Naive thymus-derived CD8-positive, alpha-beta T cell (primary cell): ENCODE measurements at places on chromosomes 1 and 21.

GRCh38 chr1:15886611-15887167 lies 39.2 kb downstream of the SPEN start:
- H3K4me3 ChIP-seq, result peak overlapping the region; percentile 77
- no peaks in the 10 kb centered on the region for H3K27me3 ChIP-seq
- no peak for DNase-seq
- H3K4me1 ChIP-seq, result peaks cover 60% of the 10 kb centered on the region
- H3K36me3 ChIP-seq, result peaks cover 4% of the 10 kb centered on the region

GRCh38 chr1:150955280-150955679 lies 19.4 kb downstream of the CERS2 start:
- no peaks in the 10 kb centered on the region for H3K27me3 ChIP-seq
- peaks cover 5% of the 10 kb centered on the region for H3K36me3 ChIP-seq
- no peak for DNase-seq
- peaks cover 1% of the 10 kb centered on the region for H3K4me1 ChIP-seq
- no peak overlapping the region for H3K27ac ChIP-seq
- no peak overlapping the region for H3K4me3 ChIP-seq

- H3K4me3 ChIP-seq, result peak overlapping the region; percentile 20
- no peaks in the 10 kb centered on the region for H3K27me3 ChIP-seq
- peak overlapping the region; percentile 89 for H3K27ac ChIP-seq
- H3K4me1 ChIP-seq, result peaks cover 10% of the 10 kb centered on the region
These were observed 59.6 kb upstream of the C1orf87 start for GRCh38 chr1:60133000-60133673.

DNA sequence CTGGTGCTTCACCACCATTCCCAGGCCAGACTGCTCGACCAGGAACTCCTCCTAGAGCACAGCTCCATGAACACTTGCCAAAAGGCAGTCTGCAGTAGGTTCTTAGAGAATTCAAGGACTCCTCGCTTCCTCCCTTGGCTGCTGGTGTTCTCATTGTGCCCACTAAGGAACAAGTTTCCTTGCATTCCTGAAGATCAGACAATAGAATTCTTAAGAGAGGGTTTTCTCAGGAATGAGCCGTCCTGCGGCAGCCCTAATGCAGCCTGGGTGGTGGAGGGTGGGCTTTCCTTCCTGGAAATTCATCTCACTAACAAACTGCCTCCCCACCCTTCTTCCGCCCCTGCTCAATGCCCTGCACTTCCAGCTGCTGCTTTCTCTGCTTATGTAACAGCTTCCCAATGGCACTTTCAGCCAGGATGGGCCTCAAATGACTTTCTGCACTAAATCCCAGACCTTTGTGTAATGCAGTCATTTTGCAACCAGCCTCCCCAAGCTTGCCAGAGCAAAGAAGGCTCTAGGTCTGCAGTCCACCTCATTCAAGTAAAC lies 287.9 kb downstream of the PLPP3 start:
- no peak overlapping the region for H3K4me3 ChIP-seq
- peaks cover 9% of the 10 kb centered on the region for H3K27me3 ChIP-seq
- no peak for DNase-seq
- H3K36me3 ChIP-seq, result no peaks in the 10 kb centered on the region

DNA sequence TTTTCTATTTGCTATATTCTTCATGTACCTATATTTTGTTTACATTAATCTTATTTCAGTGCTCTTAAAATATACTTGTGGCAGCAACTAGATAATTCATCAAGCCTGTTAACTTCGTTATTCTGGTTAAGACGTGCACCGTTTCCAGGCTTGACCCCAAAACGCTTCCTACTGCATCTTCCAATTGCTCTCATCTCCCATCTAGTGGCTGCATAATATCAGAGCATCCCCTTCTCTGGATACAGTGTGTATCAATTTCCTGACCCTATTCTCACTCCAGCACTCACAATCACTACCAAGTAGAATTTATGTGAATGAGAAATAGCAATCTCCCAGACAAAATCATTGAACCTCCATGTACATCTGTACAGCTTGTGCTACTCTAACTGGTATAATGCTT lies 1280.3 kb upstream of the B3GALT2 start:
- no peak for DNase-seq
- no peak overlapping the region for H3K27ac ChIP-seq
- no peaks in the 10 kb centered on the region for H3K36me3 ChIP-seq
- H3K4me3 ChIP-seq, result no peak overlapping the region
- no peaks in the 10 kb centered on the region for H3K27me3 ChIP-seq

DNA sequence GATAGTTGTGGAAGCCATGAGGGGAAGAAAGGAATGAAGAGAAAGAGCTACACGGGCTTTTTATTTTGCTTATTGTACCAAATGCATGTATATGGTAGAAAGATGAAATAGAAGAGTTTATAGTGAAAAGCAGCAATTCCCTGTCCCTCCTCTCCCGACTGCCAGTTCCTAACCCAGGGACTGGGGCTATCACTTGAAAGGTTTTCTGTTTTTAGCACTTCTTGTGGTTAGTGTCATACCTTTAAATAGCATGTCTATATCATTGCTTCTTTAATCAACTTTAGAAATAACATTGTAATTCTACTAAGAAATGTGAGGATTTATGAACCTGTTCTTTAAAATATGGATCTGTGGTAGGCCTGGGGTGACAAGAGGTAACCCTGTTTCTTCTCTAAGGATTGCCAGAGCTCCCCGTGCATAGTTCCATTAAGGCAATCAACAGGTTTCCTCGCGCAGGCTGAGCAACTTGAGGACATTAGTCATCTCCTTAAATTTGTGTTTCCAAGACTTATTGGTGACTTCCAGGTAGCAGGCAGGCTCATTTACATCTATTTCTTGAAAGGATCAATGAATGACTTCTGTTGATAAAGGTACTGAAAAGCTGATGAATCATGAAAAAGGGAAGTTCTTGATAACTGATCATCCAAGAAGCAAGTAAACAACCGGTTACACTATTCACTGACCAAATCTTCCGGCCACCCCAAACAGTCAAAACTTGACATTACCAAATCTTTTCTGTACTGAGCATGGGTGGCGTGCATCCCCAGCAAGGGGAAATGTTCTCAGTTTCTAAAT lies 37.8 kb upstream of the S1PR1 start:
- H3K27ac ChIP-seq, result no peak overlapping the region
- H3K4me3 ChIP-seq, result no peak overlapping the region
- peaks cover 2% of the 10 kb centered on the region for H3K4me1 ChIP-seq
- no peaks in the 10 kb centered on the region for H3K27me3 ChIP-seq
- H3K36me3 ChIP-seq, result no peaks in the 10 kb centered on the region

DNA sequence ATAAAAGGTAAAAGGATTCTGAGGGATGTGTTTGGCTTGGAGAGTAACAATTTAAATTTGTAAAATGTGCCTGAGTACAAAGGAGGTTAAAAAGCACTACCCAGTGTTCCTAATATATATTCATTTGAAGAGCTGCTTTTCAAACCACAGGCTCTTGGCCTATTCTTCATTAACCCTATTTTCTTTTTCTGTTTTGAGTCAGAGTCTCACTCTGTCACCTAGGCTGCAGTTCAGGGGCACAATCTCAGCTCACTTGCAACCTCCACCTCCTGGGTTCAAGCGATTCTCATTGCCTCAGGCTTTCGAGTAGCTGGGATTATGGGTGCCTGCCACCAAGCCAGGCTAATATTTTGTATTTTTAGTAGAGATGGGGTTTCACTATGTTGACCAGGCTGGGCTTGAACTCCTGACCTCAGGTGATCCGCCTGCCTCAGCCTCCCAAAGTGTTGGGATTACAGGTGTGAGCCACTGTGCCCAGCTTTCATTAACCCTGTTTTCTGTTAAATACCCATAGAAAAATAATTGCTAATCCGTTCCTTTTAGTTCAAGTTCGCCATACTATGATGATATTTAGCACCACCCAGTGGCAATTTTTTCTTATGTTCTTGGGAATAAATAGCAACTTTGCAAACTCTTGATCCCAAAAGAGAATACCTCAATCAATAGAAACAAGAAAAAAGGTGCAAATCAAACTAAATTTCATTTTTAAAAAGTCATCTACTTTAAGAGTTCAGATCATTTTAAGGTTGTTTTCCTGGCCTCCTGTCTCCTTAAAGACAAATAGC lies 30.5 kb downstream of the ZBTB8OS start:
- H3K36me3 ChIP-seq, result peaks cover 43% of the 10 kb centered on the region
- no peak overlapping the region for H3K4me3 ChIP-seq
- no peak overlapping the region for H3K27ac ChIP-seq
- H3K4me1 ChIP-seq, result peaks cover 16% of the 10 kb centered on the region
- H3K27me3 ChIP-seq, result no peaks in the 10 kb centered on the region
- DNase-seq, result no peak

DNA sequence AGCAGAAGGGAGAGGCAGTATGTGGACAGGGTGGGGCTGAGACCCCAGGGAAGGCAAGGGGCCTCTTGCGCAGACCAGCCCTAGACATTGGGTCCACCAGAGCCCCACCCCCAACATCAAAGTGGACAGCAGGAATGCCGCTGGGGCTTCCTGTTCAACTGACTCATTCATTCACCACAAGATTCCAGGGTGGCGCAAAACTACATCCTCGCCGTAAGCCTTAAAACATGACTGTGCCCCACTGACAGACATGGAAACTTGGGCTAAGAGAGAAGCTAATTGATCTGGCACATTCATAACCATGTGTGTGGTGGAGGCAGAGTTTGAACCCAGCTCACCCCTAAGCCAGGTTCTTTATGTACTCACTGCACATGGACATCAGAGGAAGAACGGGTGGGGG lies 14.0 kb downstream of the COL16A1 start:
- no peak for DNase-seq
- no peaks in the 10 kb centered on the region for H3K36me3 ChIP-seq
- H3K4me1 ChIP-seq, result no peaks in the 10 kb centered on the region
- H3K4me3 ChIP-seq, result no peak overlapping the region
- H3K27ac ChIP-seq, result no peak overlapping the region
- peaks cover 10% of the 10 kb centered on the region for H3K27me3 ChIP-seq

GRCh38 chr1:8004803-8005573 lies 21.1 kb downstream of the ERRFI1 start:
- peaks cover 10% of the 10 kb centered on the region for H3K36me3 ChIP-seq
- no peak overlapping the region for H3K27ac ChIP-seq
- no peaks in the 10 kb centered on the region for H3K27me3 ChIP-seq
- H3K4me1 ChIP-seq, result no peaks in the 10 kb centered on the region
- no peak for DNase-seq

DNA sequence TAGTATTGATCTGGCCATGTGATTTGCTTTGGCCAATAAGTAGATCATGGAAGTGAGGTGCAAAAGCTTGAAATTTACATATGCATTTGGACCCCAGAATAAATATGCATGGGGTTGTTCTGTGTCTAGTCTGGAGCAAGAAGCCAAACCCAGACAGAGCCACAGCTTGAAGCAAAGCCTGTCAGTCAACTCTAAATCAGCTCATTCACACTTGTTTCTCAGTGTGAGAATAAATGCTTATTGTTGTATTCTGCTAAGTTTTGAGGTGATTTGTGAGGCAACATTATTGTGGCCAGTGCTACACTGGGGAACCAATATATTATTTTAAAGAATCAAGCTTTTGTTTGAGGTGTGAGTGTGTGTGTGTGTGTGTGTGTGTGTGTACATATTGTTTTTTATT lies 12.2 kb upstream of the PGLYRP3 start:
- H3K27ac ChIP-seq, result no peak overlapping the region
- H3K4me3 ChIP-seq, result no peak overlapping the region
- H3K4me1 ChIP-seq, result no peaks in the 10 kb centered on the region
- DNase-seq, result no peak
